MV-4-11 (cell line): ENCODE measurements at places on chromosomes 7 and 10.

GRCh38 chr7:151790095-151790829 lies 86.7 kb downstream of the PRKAG2 start:
- DNase-seq, result no peak

- no peak for DNase-seq
These were observed 395.4 kb downstream of the SFMBT2 start for GRCh38 chr10:7015457-7015856.

DNA sequence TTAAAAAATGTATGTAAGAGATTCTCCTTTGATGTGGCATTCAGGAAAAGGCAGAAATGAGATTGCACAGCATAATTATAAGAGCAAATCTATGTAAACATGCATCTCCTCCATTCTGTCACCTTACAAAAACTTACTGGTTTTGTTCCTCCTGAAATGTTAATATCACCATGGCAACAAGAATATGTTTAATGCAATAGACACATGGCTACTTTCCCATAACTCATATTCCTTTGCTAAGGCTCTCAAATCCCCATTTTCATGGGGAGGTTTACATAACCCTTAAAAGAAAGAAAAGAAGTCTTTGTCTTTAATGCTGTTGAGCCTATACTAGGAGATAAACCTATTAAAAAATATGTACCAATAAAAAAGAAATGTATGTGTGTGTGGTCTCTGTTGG lies 136.2 kb downstream of the ANK3 start:
- DNase-seq, result no peak

DNA sequence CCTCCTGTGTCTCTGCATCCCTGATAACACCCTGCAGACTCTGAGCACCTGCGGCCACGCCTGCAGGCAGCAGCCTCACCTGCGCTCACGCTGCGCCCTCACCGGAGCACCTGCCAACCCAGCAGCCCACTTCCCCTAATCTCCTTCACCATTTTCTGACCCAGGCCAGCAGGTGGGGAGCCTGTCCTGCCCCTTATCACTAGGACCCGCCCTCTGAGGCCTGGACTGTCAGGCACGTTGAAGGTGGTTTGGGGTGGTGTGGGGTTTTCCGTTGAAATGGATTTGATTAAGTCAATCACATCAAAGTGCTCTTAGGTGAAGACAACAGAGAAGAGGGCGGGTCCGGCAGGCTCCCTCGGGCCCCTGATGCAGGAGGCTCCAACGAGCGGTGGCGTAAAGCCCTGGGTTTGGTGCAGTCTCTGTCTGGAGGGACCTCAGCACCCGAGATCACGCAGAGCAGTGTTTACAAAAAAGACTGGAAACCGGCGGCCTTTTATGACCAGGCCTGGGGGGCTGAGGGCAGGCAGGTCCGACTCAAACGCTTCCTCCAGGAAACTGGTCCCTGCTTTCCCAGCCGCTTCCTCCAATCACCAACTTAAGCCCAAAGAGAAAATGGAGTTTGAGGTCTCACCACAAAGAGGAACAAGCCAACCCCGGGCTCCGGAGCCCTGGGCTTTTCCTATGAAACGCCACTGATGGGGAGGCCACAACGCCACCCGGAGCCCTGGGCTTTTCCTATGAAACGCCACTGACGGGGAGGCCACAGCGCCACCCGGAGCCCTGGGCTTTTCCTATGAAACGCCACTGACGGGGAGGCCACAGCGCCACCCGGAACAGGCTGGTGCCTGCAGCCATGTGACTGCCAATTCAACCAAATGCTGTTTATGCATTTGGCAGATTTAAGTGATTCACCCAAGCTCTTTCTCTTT lies 45.5 kb downstream of the DPYSL4 start:
- DNase-seq, result peak; percentile 99

DNA sequence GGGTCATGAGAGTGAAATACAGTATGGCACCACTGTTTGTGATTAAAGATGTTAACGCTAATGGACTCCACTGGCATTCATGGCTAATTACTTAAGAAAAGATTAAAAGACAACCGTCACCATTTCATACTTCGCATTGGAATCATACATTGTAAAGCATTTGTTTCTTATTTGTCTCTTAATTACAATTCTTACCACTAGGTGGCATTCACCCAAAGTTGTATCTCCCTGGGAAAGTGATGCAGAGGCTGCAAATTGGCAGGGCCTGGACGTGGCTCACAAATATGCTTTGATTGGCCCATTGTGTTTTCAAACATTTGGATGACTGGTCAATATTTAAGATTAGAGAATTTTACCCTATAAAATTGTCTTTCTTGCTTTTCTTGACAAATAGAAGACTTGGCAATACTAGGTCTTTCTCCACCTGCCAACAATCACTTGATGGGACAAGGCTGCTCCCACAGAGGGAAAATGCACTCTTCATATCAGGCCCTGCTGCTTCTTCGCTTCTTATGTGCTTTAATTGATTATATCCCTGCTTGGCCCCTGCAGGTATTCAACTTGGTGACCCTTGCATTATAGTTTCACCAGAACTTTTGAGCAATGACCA lies 72.1 kb upstream of the STARD3NL start:
- peak; percentile 36 for DNase-seq

DNA sequence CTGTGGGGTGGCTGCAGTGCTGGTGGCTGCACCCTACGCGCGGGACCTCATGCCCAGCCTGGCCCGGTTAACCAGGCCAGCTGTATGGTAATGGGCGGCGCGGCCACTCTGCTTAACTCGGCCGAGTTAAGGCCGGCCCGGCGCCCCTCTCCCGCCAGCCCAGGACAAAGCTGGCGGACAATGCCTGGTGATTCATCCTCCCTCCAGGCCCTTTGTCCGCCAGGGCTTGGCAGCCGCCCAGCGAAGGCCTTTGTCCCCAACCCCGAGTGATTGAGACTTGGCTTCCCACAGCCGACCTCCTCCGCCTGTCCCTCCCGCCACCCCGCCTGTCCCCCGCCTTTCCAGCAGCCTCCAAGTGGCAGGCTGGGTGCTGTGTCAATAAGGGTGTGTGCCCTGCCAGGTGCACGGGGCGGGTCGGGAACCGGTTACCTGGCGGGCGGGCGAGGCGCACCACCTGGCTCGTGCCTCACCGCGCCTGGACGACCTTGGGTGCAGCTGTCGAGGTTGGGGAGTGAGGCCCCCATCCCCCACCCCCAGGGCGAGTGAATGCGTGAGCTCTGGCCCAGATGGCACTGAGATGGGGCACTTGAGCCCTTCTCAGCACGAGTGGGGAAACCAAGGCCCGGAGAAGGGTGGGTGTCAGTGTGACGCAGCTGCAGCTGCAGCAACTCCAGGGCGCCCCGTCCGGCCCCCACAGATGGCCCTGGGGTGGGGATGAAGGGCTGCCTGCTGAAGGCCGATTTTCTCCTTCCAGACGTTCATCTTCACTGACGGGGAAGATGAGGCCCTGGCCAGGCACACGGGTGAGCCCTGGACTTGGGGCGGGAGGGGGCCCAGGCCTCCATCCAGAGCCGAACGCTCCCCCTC lies 4.6 kb downstream of the LFNG start:
- peak; percentile 57 for DNase-seq

DNA sequence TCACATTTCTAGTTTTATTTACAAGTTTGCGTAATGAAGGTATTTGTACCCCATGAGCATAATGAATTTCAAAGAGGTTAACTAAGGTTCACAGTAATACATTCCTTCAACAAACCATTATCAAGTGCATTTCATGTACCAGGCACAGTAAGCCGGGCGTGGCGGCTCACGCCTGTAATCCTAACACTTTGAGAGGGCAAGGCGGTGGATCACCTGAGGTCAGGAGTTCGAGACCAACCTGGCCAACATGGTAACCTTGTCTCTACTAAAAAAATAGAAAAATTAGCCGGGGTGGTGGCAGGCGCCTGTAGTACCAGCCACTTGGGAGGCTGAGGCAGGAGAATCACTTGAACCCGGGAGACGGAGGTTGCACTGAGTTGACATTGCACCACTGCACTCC lies 4.3 kb upstream of the EIF3A start:
- DNase-seq, result no peak

DNA sequence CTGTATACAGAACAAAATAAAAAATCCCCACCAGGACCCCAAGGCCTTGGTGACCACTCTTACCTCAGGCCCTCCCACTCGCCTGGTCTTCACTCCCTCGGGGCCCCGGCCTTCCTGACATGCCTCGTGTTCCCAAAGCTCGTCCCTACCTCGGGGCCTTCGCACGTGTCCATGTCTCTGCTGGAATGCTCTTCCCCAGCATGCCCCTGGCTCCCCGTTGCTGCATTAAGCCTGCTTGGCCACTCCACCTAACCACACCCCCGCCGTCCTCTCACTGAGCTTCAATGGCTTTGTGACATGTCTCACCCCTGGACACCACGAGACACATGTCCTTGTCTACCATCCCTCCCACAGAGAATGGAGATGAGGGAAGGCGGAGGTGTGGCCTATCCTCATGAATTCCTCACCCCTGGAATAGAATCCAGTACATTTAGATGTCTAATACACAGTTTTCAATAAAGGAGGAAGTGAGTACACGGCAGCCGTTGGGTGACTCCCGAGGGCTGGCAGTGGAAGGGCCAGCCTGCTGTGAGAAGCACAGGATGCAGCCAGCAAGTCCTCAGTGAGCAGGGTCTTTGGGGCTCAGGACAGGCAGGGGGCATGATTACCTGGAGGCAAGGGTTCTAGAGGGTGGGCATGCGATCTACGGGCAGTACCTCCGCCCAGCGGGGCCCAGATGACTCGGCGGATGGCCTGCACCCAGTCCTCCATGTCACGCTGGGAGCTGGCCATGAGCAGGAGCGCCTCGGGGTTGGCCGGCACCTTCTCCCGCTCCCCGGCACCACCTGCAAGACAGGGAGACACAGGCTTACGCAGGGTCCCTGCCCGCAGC lies 125.7 kb downstream of the ARHGAP22 start:
- peak; percentile 77 for DNase-seq

DNA sequence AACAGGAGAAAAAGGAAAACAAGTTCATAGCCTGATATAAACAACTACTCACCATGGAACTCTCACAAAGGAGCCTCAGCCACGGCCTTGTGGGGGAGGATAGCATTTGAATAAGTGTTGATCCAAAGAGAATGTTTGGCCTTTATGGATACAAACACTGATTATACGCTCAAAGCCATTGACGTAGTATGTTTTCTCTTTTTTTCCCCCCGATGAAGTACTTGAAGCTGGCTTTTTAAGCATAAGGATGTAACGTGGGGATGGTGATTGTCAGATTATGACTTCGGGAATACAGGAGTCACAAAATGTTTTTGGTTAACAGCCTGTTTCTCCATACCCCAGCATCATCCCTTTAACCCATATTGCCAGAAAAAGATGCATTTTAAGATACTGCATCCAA lies 39.8 kb downstream of the CELF2 start:
- DNase-seq, result no peak

- no peak for DNase-seq
These were observed 91.4 kb upstream of the DIP2C start for GRCh38 chr10:780536-781524.

GRCh38 chr10:124611738-124612137 lies 132.4 kb downstream of the FAM53B start:
- peak; percentile 98 for DNase-seq

DNA sequence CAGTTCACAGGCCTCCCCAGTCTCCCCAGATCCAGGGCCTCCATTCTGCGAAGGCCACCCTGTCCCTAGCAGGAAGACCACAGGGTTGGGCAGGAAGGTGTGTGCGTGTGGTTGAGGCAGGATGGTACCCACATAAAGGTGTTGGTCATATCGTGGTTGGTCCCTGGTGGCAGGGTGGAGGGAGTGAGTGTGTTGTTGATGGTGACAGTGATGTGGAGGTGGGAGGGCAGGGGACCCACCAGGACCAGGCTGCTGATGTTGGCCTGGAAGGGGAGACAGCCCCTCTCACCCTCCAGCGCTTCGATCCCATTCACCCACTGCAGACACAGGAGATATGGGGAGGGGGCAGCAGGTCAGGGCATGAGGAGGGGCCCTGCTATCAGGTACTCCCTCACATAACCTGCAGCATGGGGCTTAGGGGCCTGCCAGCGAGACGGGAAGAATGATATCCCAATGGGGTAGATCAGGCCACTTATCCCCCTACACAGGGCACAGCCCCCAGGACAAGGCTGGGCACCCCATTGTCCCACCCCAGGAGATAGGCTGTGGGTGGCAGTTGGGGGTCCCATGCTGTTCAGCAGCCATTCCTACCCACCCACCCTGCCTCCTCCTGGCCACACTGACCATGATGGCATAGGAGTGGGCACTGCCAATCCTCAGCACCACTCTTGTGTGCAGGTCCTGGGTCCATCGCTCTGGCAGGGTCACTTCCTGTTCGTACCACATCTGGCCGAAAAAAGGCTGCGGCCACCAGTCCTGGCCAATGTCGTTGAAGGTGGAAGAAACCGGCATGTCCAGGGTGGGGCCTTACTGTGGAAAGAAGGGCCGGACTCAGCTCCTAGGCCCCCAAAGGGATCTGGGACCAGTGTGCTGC lies 69.0 kb upstream of the ZNF479 start:
- no peak for DNase-seq

- no peak for DNase-seq
These were observed 18.2 kb downstream of the TLL2 start for GRCh38 chr10:96495544-96495943.

GRCh38 chr10:108454793-108455192 lies 1290.3 kb upstream of the SORCS1 start:
- DNase-seq, result no peak

- DNase-seq, result no peak
These were observed 964.7 kb downstream of the LRMDA start for GRCh38 chr10:76396134-76396533.

DNA sequence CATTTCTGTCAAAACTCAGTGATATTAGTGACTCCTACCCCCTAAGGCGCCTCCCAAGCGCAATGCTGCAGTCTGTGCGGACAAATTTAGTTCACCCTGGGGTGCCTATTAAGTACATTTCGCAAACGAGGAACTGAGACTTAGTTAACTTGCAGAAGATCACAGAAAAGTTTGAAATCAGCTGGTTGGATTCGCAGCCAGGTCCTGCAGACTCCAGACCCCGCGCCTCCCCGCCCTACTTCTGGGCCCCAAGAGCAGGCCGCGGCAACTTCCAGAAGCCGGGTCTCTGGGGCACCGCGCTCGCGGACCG lies 588 bp downstream of the CYREN start:
- peak; percentile 81 for DNase-seq

DNA sequence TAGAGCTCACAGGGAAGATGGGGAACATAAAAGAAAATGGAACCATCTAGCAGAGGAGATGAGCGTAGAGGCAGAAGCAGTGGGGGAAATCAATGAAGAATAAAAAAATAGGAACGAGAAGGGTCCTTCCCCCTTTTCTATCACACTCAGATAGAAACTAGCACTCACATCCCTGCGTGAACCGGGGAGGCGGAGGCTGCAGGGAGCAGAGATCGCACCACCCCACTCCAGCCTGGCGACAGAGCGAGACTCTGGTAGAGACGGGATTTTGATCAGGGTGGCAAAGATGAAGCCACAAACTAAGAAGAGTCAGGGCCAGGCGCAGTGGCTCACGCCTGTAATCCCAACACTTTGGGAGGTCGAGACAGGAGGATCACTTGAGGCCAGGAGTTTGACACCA lies 64.7 kb upstream of the ECHDC3 start:
- DNase-seq, result no peak

GRCh38 chr7:124349443-124349842 lies 316.6 kb upstream of the TMEM229A start:
- DNase-seq, result no peak

- no peak for DNase-seq
These were observed 177.5 kb downstream of the DNAJB6 start for GRCh38 chr7:157514306-157514705.
